ENCODE measurements at places on chromosomes 12 and 14. TPM values are rescaled to one million over a fixed set of nuclear protein-coding genes. Genes with fewer than 3 reads are reported as not detected.

GRCh38 chr12:5201554-5202218 is 158.0 kb downstream of the KCNA5 start:
- no peak for DNase-seq
- no peaks in the 10 kb centered on the region for H3K36me3 ChIP-seq
- no peak overlapping the region for H3K27ac ChIP-seq
- no peaks in the 10 kb centered on the region for H3K4me1 ChIP-seq
- no peaks in the 10 kb centered on the region for H3K27me3 ChIP-seq

DNA sequence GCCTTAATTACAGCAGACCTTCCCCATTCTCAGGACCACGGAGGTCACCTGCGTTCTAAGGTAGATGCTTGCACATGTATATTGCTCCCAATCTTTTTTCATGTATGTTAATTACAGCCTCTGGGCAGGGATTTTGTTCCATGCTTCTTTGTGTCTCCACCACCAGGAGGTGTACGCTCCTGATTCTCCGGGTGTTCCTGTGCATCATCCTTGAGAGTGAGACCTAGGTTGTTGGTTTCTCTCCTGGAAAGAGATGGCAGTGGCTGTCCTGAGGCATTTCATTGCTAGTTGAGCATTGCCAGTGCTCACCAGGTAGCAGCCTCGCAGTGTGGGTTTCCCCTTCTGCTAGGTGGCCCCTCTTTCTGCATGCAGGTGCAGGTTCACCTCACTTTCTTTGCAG is 52.8 kb downstream of the KCNK13 start:
- H3K36me3 ChIP-seq = no peaks in the 10 kb centered on the region
- no peak overlapping the region for H3K27ac ChIP-seq
- no peaks in the 10 kb centered on the region for H3K27me3 ChIP-seq
- no peak overlapping the region for H3K4me3 ChIP-seq
- DNase-seq = no peak
- no peaks in the 10 kb centered on the region for H3K4me1 ChIP-seq

STYK1 gene
- total RNA-seq = 4.9 TPM

DNA sequence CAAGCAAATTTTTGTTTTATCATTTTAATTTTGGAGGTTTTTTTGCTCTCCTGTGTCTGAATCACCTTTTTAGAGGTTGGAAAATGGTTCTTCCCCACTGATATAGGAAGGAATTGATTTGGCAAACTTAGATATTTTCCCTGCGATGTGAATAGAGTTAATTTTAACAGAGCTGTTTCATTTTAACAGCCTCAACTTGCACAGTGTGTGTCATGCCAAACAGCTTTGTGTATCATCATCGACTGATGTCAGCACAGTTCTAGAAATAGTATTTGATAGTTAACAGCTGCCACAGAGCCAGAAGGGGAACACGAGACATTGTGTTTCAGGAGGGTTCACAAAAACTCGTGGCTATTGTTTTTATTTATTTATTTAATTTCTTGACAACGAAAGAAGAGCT is 243.1 kb upstream of the FOXN3 start:
- H3K27me3 ChIP-seq = no peaks in the 10 kb centered on the region
- H3K36me3 ChIP-seq = no peaks in the 10 kb centered on the region
- no peak overlapping the region for H3K4me3 ChIP-seq
- DNase-seq = no peak

NOC4L gene
- 11.1 TPM for total RNA-seq

KRT3 gene
- total RNA-seq = not detected

DNA sequence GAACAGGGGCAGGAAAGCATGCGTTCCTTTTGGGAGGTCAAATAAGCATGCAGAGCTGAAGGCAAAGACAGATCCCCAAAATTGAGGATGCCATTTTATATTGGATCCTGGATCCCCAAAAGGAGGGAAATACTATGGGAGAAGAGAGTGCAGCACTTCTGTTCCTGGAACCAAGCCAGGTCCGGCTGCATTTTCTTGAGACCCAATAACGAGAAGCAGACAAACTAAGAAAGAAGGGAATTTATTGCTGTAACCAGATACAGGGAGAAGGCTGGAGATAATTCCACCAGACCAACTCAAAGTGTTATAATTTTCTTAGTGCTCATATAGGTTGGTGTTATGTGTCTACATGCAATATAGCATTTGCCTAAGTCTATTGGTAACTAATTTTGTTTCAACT is 60.8 kb downstream of the PDE6H start:
- H3K4me1 ChIP-seq = no peaks in the 10 kb centered on the region
- no peak overlapping the region for H3K27ac ChIP-seq
- no peaks in the 10 kb centered on the region for H3K36me3 ChIP-seq
- DNase-seq = no peak
